ENCODE measurements at places on chromosomes 11 and 22. TPM values are rescaled to one million over a fixed set of nuclear protein-coding genes. Genes with fewer than 3 reads are reported as not detected.

GRCh38 chr11:34155057-34155756 is 49.8 kb downstream of the NAT10 start:
- no peak for DNase-seq

DNA sequence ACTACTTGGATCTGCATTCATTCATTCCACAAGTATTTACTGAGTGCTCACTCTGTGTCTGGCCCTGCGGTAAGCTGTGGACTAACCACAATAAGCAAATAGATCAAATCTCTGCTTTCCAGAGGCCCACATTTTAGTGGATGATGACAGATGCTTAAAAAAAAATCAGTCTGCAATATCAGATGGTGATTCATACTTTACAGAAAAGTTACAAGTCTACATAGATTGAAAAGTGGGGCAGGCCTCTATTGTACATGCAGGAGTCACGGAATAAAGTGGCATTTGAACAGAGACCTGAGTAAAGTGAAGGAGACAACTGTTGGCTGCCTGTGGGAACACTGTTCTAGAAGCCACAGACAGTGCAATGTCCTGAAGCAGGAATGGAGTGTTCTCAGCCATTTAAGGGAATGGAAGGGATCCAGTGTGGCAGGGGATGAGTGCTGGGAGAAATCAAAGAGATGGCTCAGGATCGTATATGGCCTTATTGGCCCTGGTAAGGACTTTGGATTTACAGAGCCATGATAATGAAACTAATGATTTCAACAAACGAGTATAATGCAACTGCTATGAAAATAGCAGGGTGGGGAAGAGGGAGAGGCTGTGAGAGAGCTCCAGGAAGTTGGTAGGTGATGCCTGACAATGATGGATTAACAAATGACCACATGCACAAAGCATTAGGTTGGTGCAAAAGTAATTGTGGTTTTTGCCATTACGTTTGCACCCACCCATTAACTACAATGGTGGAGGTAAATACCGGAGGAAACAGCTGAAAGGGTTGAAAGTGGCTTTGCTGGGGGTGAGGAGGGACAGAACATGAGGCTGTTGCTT is 31.1 kb downstream of the TMEM45B start:
- peak; percentile 72 for DNase-seq

DNA sequence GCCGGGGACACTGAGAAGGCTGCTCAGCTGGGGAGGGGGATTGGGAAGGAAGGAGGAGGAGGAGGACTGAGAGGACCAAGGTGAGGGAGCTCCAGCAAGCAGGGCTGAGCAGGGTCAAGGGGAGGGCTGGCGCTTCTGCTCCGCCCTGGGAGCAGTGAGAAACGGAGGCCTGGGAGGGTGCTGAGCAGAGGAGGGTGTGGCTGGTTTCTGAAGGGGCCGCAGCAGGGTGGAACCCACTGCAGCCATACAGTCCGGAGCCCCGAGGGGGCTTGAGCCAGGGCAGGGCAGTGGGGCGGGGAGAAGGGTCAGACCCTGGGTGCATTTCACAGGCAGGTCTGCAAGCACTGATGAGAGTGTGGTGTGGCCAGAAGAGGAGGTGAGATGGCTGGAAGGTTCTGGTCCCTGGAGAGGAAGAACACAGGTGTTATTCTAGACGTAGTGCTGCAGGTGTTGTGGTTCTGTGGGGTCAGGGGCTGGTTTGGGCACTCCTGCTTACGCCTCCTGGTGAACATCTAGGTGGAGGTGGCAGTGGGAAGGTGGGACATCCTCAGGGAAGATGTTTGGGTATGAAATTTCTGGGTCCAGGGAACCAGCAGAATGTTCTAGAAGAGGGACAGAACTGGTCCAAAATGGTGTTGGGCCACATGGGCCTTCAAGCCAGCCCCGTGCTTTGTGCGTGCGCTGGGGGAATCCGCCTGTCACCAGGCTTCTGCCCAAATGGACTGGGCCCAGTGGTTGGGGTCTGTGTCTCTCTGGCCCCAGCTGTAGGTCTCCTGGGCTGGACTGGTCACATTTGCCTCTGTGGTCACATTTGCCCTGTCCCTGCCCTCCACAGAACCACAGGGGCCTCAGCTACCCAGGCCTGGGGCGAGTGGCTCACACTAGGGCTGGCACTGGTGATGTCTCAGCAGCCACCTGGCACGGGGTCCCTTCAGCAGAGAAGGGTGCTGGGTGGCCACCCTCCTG is 714.7 kb downstream of the BRD1 start:
- DNase-seq: no peak

DNA sequence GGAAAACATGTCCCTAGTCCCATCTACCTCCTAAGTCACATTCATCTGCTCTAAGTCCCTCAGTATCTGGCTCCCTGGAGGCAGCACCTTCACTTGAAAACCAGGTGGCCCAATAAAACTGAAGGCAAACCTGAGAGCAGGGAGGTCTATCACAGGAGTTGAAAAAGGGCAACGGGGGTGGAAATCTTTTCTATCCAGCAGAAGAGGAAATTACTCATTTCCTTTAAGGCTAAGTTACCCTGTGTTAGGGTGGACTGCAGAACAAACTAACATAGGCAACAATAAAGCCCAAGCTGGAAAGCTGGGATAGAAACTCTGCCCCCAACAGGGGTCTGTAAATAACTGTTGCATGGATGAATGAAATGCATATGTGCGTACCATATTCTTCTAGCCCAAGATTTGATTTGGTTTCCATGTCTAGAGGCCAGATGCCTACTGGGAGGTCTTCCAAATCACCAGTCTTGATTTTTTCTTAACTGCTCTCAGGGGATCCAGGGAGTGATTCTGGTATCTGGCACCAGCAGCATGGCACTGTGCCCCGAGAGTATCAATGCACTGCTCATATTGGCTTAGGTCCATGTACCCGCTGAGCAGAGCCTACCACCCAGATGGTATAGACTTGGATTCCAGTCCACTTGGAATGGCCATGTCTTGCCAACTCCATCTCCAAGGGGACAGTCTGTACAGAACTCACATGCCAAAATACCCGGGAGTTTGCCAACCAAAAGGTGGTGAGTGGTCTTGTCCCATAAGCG is 350.0 kb upstream of the NCAM1 start:
- DNase-seq: no peak

DNA sequence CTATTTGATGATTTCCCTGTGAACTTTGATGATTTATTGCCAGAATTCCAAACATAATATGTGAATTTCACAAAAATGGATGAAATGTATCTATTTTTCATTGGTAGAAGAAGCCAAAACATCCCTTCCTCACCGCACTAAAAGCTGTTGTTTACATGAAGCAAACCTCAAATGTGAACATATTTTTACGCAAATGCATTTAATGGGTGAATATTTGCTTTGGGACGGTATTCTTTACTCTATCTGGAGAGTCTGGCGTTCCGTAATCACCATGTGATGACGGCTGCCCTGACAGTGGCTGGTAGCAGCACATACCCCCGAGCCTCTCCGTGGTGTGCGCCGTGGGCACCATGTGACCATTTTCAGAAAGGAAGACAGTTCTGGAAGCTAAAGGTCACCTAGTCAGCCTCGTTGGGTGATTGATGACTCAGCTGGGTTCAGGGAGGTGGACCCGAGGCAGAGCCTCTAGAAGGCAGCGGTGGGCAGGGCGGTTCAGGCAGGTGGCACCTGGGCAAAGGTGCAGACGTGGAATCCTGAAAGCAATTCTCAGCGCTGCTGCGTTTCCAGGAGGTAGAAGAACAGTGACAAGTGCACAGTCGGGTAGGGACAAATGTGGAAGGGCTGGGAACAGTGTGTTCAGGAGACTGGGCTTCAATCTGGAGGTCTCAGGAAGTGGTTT is 45.3 kb downstream of the PPARA start:
- DNase-seq: no peak

DNA sequence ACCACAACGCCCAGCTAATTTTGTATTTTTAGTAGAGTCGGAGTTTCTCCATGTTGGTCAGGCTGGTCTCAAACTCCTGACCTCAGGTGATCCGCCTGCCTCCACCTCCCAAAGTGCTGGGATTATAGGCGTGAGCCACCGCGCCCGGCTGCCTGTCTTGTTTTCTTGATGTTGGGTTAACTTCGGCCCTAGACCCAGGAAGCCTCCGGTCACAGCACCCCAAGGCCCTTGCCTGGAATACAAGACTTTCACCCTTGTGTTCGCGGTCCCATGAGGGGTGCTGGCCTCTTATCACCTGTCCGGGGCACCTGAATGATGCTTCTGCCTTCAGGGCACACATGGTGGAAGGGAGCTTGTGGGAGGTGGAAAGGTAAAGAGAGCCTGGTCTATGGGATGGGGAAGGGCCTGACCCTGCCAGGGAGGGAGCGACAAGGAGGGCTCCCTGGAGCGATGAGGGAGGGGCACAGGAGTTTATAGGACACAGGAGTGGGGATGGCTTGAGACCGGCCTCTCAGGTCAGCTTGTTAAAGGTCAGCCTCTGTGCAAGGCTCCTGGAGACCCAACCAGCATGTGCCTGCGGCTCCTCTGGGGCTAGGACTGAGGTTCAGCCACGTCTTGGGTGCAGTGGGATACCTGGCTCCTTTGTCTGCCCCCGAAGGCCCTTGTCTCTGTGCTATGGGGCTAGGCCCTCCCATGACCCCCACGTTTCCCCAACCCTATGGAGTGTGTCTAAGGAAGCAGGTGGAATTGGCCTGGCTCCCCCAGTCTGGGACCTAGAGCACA is 34.7 kb upstream of the GRAMD4 start:
- DNase-seq: no peak

DNA sequence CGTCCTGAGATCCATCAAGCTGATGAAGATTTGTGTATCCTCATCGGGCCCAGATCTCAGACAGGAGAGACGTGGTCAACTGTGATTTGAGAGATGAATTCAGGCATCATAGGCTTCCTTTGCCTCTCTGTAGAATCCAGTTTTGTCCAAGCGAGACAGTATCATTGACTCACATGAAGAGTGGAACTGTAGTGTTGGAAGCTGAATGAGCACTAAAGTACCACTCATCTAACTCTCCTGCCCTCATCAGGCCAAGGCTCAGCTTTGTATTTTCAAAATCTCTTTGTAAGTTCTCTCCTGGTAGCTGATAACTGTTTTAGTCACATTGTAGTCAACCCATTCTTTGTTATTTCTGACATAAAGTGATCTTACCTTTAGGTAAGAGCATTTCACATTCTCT is 85.1 kb downstream of the KIRREL3 start:
- no peak for DNase-seq

- DNase-seq: no peak
Observed at GRCh38 chr11:41499429-41499828, 40.0 kb upstream of the LRRC4C start.

DNA sequence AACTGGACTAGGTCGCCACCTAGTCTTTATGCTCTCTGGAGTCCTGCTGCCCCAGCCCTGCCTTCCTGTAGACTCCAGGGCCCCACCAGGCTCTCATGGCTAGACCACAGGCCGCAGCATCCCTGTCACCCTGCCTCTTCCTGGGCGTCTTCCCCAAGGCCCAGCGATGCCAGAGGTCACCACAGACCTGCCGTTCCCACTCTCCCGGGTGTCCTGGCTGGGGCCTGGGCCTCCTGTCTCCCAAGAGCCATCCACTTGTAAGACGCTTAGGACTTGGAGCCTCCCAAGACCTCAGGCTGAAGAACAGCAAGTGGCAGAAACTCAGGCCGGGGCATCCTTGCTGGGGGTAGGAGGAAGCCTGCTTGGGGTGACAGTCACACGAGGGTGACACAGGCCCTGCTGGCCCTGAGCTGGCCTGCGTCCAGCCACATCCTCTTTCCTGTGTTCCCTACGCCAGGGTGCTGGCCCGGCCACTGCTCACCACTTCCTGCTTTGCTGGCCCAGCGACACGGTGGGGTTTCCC is 2.0 kb upstream of the TCIRG1 start:
- no peak for DNase-seq

GRCh38 chr22:41528938-41529561 is 15.2 kb downstream of the POLR3H start:
- no peak for DNase-seq

GRCh38 chr11:65317025-65317786 is 2.5 kb downstream of the CDC42EP2 start:
- peak; percentile 77 for DNase-seq

- no peak for DNase-seq
Observed at GRCh38 chr22:39478441-39478850, 21.6 kb downstream of the MGAT3 start.

DNA sequence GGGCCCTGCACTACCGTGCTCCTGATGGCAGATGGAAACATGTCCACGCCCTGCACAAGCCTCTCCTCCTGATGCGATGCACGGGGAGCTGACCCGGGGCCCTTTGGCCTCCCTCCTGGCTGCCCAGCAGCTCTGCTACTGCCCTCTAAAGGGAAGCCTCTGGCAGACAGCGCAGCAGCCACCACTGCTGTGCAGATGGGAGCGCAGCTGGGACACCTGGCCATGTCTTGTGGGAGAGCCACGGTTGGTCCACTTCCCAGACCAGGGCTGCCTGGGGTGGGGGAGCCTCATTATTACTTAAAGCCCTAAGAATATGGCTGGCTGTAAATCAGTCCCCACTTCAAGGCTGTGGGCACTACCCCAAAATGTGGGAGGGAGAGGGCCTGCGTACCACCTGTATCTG is 38.3 kb downstream of the TBX1 start:
- no peak for DNase-seq

DNA sequence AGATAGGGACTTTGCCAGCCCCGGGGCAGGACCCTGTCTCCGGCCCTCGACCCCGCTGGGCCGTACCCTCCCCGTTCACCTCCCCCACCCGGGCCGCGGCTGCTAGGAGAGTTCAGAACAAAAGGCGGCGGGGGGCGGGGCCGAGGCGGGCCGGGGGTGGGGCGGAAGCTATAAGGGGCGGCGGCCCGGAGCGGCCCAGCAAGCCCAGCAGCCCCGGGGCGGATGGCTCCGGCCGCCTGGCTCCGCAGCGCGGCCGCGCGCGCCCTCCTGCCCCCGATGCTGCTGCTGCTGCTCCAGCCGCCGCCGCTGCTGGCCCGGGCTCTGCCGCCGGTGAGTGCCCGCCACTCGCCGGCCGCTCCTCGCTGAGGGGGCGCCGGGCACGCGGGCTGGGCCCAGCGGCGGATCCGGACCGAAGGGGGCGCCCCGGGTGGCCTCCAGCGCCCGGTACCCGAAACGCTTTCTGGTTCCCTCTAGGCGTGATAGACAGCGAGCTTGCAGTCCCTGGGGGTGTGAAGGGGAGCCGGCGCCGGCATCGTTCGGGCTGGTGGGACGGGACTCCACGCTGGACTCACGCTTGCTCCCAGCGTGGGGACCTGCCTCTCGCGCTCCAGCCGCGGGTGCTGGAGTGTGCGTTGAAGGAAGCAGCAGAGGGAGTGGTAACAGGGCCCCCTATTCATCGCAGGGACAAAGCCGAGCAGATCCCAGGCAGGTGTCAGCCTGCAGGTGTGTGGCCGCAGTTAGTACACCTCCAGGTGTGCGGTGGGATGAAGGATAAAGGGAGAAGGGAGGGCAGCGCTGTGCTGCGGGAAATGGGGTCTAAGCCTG is at the start of gene MMP11:
MMP11 (plus strand) TSS at position 201 of the 825 bp plus-strand sequence; CDS start at position 223, 22 bp downstream.
- no peak for DNase-seq

GRCh38 chr11:5232821-5233220 is 1.5 kb downstream of the HBD start:
- DNase-seq: no peak

GRCh38 chr11:17598700-17599459 is 51.8 kb downstream of the OTOG start:
- peak; percentile 35 for DNase-seq

- no peak for DNase-seq
Observed at GRCh38 chr11:3867209-3868091, 12.0 kb downstream of the STIM1 start.

Gene PKDREJ
- not detected for total RNA-seq

Gene MCAM
- total RNA-seq: 965 TPM

Gene DLG2
- 0.85 TPM for total RNA-seq

Gene BCR
- 109 TPM for total RNA-seq

Gene CCDC81
- 0.50 TPM for total RNA-seq

Gene TRPM5
- not detected for total RNA-seq

Gene TESMIN
- total RNA-seq: 5.0 TPM

Gene BRSK2
- 0.30 TPM for total RNA-seq
